ENCODE measurements at places on chromosomes 6 and 20. TPM values are rescaled to one million over a fixed set of nuclear protein-coding genes. Genes with fewer than 3 reads are reported as not detected.

The SASH1 gene
- total RNA-seq, result 80.8 TPM

The SLC17A1 gene
- total RNA-seq, result not detected

DNA sequence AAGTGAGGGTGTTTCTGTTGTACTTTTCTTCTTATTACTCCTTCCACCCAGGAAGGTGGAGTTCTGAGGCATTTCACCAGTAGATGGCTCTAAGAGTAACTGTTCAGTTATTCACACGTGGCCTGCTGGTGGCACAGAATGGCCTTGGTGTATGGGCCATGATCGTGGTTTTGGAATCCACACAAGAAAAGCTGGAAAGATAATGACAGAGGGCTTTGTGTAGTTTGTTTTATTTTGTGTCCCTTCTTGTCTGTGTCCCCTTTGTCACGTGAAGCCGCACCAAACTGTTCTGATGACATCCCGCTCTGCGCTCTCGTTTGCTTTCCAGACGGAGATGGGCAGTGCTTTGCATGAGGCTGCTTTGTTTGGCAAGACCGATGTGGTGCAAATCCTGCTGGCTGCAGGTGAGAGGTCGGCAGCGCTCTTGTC is 93.4 kb downstream of the ANKS1A start:
- no peak for DNase-seq

DNA sequence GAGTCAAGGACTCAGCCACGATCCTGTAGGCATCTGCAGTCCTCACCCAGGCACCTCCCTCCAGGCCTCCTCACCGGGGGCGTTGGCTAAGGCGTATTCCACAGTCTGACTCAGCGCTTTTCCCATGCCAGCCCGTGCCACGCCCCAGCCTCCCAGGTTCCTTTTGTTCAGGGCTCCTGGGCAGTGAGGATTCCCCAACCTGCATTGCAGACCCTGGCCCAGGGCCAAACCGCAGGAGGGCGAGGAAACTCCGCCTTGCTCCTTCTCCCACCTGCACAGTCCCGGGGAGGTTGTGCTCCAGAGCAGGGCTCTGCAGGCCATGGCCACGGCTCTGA is 202.8 kb upstream of the CST7 start:
- no peak for DNase-seq

DNA sequence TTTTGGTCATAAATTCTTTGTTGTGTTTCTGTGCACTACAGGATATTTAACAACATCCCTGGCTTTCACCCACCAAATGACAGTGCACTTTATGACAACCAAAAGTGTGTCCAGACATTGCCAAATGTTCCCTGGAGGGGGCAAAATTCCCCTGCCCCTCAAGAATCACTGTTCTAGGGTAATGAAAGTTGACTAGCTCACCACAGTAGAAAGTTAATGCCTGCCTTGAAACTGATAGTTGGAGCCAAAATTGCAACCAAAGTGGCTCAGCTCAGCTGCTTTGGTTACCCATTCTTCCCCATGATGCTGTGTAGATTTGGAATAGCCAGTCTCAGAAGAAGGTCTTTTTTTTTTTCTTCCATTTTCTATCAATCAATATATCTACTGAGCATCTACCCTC is 150.6 kb downstream of the RALGAPA2 start:
- no peak for DNase-seq
